ENCODE measurements at places on chromosomes 6 and 20. TPM values are rescaled to one million over a fixed set of nuclear protein-coding genes. Genes with fewer than 3 reads are reported as not detected.

Gene RAET1G
- 0.83 TPM for total RNA-seq

GRCh38 chr6:138456401-138456790 is 42.9 kb downstream of the NHSL1 start:
- H3K4me3 ChIP-seq = no peak overlapping the region
- no peak for DNase-seq
- H3K4me1 ChIP-seq = peaks cover 21% of the 10 kb centered on the region
- peaks cover 3% of the 10 kb centered on the region for H3K36me3 ChIP-seq

Gene MUCL3
- total RNA-seq = 5.3 TPM

Gene CCN5
- 42.3 TPM for total RNA-seq

Gene NNAT
- 0.83 TPM for total RNA-seq

GRCh38 chr6:42315991-42316970 is 98.6 kb upstream of the MRPS10 start:
- H3K27me3 ChIP-seq = no peaks in the 10 kb centered on the region
- peak; percentile 54 for DNase-seq
- no peak overlapping the region for H3K4me3 ChIP-seq
- H3K4me1 ChIP-seq = peaks cover 29% of the 10 kb centered on the region
- H3K27ac ChIP-seq = no peak overlapping the region
- no peaks in the 10 kb centered on the region for H3K36me3 ChIP-seq

- no peak for DNase-seq
- H3K27ac ChIP-seq = no peak overlapping the region
- no peaks in the 10 kb centered on the region for H3K27me3 ChIP-seq
- no peak overlapping the region for H3K4me3 ChIP-seq
- no peaks in the 10 kb centered on the region for H3K4me1 ChIP-seq
Measured at GRCh38 chr6:99501762-99502161, 13.5 kb downstream of the USP45 start.

- no peaks in the 10 kb centered on the region for H3K27me3 ChIP-seq
- no peaks in the 10 kb centered on the region for H3K4me1 ChIP-seq
- no peak overlapping the region for H3K4me3 ChIP-seq
- DNase-seq = no peak
- no peaks in the 10 kb centered on the region for H3K36me3 ChIP-seq
- H3K27ac ChIP-seq = no peak overlapping the region
Measured at GRCh38 chr6:25703005-25703404, 51.0 kb downstream of the SCGN start.

GRCh38 chr6:140077827-140078560 is 703.5 kb upstream of the CITED2 start:
- H3K4me1 ChIP-seq = peaks cover 11% of the 10 kb centered on the region
- DNase-seq = no peak
- no peaks in the 10 kb centered on the region for H3K27me3 ChIP-seq
- H3K4me3 ChIP-seq = no peak overlapping the region
- no peaks in the 10 kb centered on the region for H3K36me3 ChIP-seq

DNA sequence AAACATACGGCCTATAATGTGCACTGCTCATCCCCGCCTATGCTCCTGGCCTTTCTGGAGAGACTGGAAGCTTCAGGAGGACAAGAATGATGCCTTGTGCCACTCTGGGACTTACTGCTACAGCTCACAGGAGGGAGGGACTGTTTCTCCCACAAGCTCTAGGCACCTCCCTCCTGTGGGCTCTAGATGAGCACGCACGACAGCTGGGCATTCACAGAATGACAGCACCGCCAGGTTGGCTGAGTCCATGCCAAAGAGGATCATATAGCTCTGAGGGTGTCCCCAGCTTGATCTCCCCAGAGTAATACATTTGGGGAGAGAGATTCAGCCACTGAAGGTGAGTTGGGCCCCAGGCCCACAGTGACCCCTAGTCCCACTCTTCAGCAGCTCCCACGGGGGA is 10.1 kb upstream of the PGC start:
- no peak overlapping the region for H3K4me3 ChIP-seq
- no peaks in the 10 kb centered on the region for H3K36me3 ChIP-seq
- H3K27me3 ChIP-seq = no peaks in the 10 kb centered on the region
- peak; percentile 12 for DNase-seq
- H3K27ac ChIP-seq = no peak overlapping the region
- H3K4me1 ChIP-seq = no peaks in the 10 kb centered on the region

DNA sequence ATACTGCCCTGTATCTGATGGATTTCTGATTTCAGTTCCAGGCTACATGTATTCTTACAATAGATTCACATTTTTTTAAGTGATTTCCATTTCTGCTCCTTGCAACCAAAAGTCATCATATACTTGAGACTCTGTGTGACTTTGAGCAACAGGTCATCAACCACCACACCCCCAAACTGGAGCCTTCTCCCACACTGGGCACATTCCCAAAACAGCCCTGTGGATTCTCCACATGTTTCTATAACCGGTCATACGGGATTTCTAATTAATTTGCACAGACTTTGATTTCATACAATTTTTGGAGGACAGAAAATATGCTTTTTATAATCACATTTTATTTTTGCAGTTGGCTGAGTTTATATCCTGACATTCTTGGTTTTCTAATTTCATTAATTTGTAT is 317.2 kb upstream of the ID4 start:
- no peak for DNase-seq
- no peaks in the 10 kb centered on the region for H3K27me3 ChIP-seq
- H3K4me1 ChIP-seq = no peaks in the 10 kb centered on the region
- H3K36me3 ChIP-seq = no peaks in the 10 kb centered on the region
- no peak overlapping the region for H3K4me3 ChIP-seq

GRCh38 chr6:135062735-135063134 is 8.1 kb upstream of the HBS1L start:
- no peaks in the 10 kb centered on the region for H3K4me1 ChIP-seq
- H3K4me3 ChIP-seq = no peak overlapping the region
- DNase-seq = no peak
- no peaks in the 10 kb centered on the region for H3K36me3 ChIP-seq

DNA sequence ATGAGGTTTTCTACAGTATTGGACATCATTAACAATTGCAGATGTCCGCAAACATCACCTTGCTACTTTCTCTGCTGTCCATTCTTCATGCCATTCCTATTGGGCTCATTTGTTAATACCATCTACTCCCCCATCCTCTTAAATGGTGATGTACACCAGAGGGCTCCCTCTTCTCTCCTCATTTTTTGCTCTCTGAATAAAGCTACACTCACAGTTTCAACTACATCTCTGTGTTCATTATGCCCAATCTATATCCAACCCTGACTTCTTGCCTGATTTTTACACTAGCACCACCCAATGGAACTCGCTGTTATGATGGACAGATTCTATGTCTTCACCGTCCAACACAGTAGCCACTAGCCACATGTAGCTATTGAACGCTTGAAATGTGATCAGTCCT is 288.1 kb upstream of the ID4 start:
- H3K27ac ChIP-seq = no peak overlapping the region

DNA sequence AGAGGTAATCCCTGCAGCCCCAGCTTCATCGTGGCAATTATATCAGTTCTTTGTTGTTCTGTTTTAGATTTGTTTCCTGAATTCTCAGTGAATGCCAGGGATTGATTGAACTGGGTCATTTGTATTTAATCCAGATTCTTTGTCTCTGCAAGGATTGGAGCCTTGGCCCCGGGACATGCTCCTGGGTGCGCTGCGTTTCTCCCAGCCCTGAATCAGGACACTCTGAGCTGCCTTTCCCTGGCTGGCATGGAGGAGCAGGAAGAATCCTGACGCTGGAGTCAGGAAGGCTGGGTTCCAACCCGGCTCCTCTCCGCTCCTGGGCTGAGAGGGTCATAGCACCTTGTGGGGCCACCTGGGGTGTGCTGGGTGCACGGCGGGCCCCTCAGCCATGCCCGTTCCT is 545.6 kb downstream of the QKI start:
- no peak for DNase-seq
- H3K4me3 ChIP-seq = no peak overlapping the region
- H3K27me3 ChIP-seq = no peaks in the 10 kb centered on the region
- H3K4me1 ChIP-seq = peaks cover 11% of the 10 kb centered on the region

DNA sequence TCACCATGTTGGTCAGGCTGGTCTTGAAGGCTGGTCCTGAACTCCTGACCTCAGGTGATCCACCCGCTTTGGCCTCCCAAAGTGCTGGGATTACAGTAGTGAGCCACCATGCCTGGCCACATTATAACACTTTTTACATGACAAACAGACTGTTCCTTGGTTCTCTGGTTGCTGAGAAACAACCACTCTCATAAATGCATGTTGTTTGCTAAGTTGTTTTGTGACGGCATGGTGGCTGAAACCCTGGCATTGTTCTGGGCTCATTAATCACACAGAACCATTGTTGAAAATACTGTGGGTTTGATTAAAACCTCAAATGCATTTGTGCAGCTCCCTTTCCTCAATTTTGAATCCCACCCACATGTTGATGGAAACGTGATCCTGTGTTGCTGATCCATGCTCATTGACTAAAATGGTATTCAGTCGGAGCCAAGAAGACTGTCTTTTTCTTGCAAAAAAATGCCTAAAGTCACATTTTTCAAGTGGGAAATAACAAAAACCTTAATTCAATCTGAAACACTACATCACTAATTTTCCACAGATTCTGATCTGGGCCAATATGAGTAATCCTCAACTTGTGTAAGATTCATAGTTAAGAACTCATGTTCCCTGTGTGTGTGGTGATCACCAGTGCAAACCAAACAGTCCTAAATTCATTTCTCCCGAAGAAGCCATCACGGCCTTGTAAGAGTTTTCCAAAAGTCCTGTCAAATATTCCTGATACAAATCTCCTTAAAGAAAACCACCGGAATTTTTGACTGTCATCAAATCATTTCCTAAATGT is 132.8 kb downstream of the FNDC1 start:
- H3K27me3 ChIP-seq = no peaks in the 10 kb centered on the region
- no peak overlapping the region for H3K27ac ChIP-seq
- no peak overlapping the region for H3K4me3 ChIP-seq
- no peak for DNase-seq

GRCh38 chr6:154878871-154879491 is 116.1 kb upstream of the TIAM2 start:
- no peaks in the 10 kb centered on the region for H3K4me1 ChIP-seq
- H3K27ac ChIP-seq = no peak overlapping the region
- DNase-seq = no peak
- H3K36me3 ChIP-seq = no peaks in the 10 kb centered on the region
- H3K27me3 ChIP-seq = no peaks in the 10 kb centered on the region

Gene HLA-DPB1
- 483 TPM for total RNA-seq

DNA sequence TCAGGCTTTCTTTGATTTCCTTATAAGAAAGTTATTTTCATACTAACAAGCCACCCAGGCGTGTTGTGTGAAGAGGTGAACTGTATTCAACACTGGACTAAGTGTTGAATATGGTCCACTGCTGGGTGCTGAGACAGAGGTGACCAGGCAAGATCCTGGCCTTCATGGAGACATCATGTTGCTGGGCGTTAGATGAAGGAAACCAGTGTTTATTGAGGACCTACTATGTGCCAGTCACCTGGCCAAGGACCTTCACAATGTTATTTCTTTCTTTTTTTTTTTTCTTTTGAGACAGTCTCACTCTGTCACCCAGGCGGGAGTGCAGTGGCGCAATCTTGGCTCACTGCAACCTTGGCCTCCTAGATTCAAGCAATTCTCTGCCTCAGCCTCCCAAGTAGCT is 1.9 kb upstream of the TREML1 start:
- H3K27ac ChIP-seq = no peak overlapping the region
- DNase-seq = no peak
- no peak overlapping the region for H3K4me3 ChIP-seq
- H3K36me3 ChIP-seq = no peaks in the 10 kb centered on the region

Gene OR12D3
- total RNA-seq = not detected

GRCh38 chr6:109872549-109872948 is 105.6 kb upstream of the GPR6 start:
- H3K4me3 ChIP-seq = no peak overlapping the region
- H3K4me1 ChIP-seq = peaks cover 11% of the 10 kb centered on the region
- no peaks in the 10 kb centered on the region for H3K36me3 ChIP-seq
- no peaks in the 10 kb centered on the region for H3K27me3 ChIP-seq

Gene CST4
- not detected for total RNA-seq

- DNase-seq = no peak
- no peak overlapping the region for H3K4me3 ChIP-seq
- H3K27me3 ChIP-seq = no peaks in the 10 kb centered on the region
- no peaks in the 10 kb centered on the region for H3K36me3 ChIP-seq
Measured at GRCh38 chr20:15071085-15071808, 733.8 kb upstream of the FLRT3 start.

DNA sequence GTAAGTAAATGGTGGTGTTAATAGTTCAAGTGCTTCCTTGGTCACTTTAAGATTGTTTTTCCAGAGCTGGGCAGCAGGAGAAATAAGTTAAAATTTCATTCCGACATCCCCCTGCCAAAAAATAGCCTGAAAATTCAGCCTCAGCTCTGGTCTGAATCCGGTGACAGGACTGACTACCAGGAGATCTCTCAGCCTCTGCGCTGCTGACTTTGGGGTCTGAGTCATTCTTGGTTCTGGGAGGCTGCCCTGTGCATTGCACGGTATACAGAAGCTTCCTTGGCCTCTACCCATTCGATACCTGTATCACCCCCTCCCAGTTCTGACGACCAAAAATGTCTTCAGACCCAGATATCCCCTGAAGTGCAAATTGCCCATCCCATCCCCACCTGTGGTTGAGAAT is 36.3 kb upstream of the TFAP2C start:
- H3K27me3 ChIP-seq = peaks cover 11% of the 10 kb centered on the region
- H3K4me3 ChIP-seq = no peak overlapping the region
- H3K4me1 ChIP-seq = no peaks in the 10 kb centered on the region
- no peaks in the 10 kb centered on the region for H3K36me3 ChIP-seq

- no peak for DNase-seq
- no peaks in the 10 kb centered on the region for H3K36me3 ChIP-seq
- peaks cover 9% of the 10 kb centered on the region for H3K4me1 ChIP-seq
- no peaks in the 10 kb centered on the region for H3K27me3 ChIP-seq
- no peak overlapping the region for H3K27ac ChIP-seq
- H3K4me3 ChIP-seq = no peak overlapping the region
Measured at GRCh38 chr6:127131275-127131674, 12.8 kb downstream of the RSPO3 start.

Measured in lower lobe of right lung (tissue), 2 donors.